ENCODE measurements at places on chromosomes 4 and X. TPM values are rescaled to one million over a fixed set of nuclear protein-coding genes. Genes with fewer than 3 reads are reported as not detected.
A peak's percentile ranks its signal among the peaks of the same experiment; 100 is the strongest.

GRCh38 chrX:52608961-52609360 is 45.7 kb downstream of the SSX7 start:
- no peak for DNase-seq
- no peak overlapping the region for H3K4me3 ChIP-seq
- no peaks in the 10 kb centered on the region for H3K4me1 ChIP-seq
- H3K27ac ChIP-seq: no peak overlapping the region
- H3K27me3 ChIP-seq: no peaks in the 10 kb centered on the region
- no peaks in the 10 kb centered on the region for H3K36me3 ChIP-seq

DNA sequence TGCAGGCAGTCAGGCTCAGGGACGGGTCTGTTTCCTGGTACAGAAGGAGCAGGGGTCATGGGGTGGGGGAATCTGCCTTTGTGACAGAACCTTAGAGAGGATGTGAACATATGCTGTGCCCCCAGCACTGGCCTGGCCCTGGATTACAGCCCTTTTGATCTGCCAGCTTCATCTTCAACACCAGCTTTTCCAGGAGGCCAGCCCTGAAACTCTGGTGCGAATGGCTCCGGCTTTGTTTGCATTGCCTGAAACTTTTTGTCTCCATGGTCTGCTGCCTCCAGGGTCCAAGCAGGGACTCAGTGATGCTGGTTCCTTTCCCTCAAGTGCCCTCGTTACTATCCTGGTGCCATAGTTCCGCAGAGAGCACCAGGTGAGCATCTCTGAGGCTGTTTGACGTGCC is 2.1 kb downstream of the CNGA2 start:
- DNase-seq: peak; percentile 30
- H3K27me3 ChIP-seq: no peaks in the 10 kb centered on the region
- H3K4me1 ChIP-seq: no peaks in the 10 kb centered on the region
- H3K36me3 ChIP-seq: no peaks in the 10 kb centered on the region

DNA sequence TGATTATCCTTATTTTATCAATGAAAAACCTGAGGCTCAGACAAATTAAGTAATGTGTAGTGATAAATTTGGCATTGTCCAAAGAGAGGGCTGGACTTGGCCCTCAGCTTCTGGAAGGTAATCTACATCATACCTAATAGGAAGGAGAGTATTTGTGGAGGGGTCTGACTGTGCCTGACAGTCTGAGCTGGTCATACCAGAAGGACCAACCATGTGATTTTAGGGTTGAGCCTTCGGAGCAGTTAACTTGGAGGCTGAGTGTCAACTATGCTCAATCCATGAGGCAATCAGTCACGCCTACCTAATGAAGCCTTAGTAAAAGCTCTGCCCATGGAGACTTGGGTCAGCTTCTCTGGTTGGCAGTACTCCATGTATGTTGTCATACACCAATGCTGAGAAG is 136.4 kb downstream of the CPE start:
- H3K27ac ChIP-seq: no peak overlapping the region
- no peak overlapping the region for H3K4me3 ChIP-seq
- DNase-seq: no peak
- H3K4me1 ChIP-seq: peaks cover 35% of the 10 kb centered on the region
- no peaks in the 10 kb centered on the region for H3K36me3 ChIP-seq
- H3K27me3 ChIP-seq: no peaks in the 10 kb centered on the region

CDS1 gene
- 0.27 TPM for total RNA-seq

ZNF595 gene
- total RNA-seq: 47.2 TPM

DNA sequence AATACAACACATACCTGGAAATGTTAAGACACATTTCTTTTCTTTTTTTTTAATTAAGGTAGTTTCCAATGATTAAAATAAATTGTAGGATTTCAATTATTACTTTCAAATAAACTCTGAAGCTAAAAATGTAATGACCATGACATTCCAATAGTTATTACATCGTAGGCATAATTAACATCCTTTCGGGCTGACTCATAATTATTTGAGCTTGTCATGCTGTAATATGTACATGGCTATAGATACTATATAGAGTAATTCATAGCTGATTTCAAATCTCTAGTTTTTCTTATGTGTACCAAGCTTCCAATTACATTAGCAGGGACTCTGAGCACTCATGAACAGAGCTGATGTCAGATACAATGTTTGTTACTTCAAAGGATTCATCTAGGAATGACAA is 125.7 kb upstream of the GABRG1 start:
- H3K4me3 ChIP-seq: no peak overlapping the region
- DNase-seq: no peak
- H3K27me3 ChIP-seq: no peaks in the 10 kb centered on the region
- H3K4me1 ChIP-seq: no peaks in the 10 kb centered on the region

GRCh38 chr4:40231316-40231863 is 34.6 kb downstream of the RHOH start:
- H3K4me3 ChIP-seq: no peak overlapping the region
- no peak overlapping the region for H3K27ac ChIP-seq
- H3K36me3 ChIP-seq: no peaks in the 10 kb centered on the region
- no peaks in the 10 kb centered on the region for H3K4me1 ChIP-seq
- DNase-seq: no peak

DNA sequence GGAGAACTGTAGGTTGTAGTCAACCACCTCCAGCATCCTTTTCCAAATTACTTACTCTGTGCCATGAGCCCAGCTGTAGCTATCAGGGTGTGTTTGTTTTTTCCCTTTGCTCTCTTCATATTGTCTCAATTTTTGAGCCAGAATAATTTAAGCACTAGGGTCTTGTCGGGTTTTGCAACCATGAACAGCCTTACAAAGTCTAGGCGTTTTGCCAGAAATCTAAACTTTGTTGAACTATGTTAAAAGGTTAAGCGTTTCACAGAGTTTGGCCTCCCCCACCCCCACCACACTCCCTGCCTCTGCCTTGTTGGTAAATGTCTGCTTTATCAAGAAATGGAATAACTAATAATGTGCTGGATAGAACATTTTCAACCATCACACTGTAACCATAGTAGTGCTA is 190.6 kb upstream of the TTC29 start:
- H3K4me1 ChIP-seq: no peaks in the 10 kb centered on the region
- no peaks in the 10 kb centered on the region for H3K36me3 ChIP-seq
- no peak for DNase-seq

GRCh38 chr4:86926435-86927086 is 8.2 kb upstream of the AFF1 start:
- no peaks in the 10 kb centered on the region for H3K4me1 ChIP-seq
- no peak overlapping the region for H3K27ac ChIP-seq
- no peaks in the 10 kb centered on the region for H3K36me3 ChIP-seq
- no peak overlapping the region for H3K4me3 ChIP-seq
- DNase-seq: no peak
- no peaks in the 10 kb centered on the region for H3K27me3 ChIP-seq

- H3K4me1 ChIP-seq: peaks cover 6% of the 10 kb centered on the region
- DNase-seq: no peak
- H3K27me3 ChIP-seq: no peaks in the 10 kb centered on the region
Measured at GRCh38 chr4:37645736-37646135, 40.4 kb downstream of the RELL1 start.

GRCh38 chr4:164304101-164304639 is 449.8 kb upstream of the SMIM31 start:
- H3K36me3 ChIP-seq: no peaks in the 10 kb centered on the region
- H3K4me3 ChIP-seq: no peak overlapping the region
- H3K27me3 ChIP-seq: no peaks in the 10 kb centered on the region
- DNase-seq: no peak
- no peaks in the 10 kb centered on the region for H3K4me1 ChIP-seq

KCTD8 gene
- total RNA-seq: 2.7 TPM

- no peaks in the 10 kb centered on the region for H3K27me3 ChIP-seq
- H3K4me1 ChIP-seq: peaks cover 8% of the 10 kb centered on the region
- peak overlapping the region; percentile 4 for H3K27ac ChIP-seq
- no peaks in the 10 kb centered on the region for H3K36me3 ChIP-seq
- no peak overlapping the region for H3K4me3 ChIP-seq
Measured at GRCh38 chrX:108362026-108362425, 76.2 kb downstream of the COL4A6 start.

GPRASP1 gene
- total RNA-seq: 25.7 TPM

DNA sequence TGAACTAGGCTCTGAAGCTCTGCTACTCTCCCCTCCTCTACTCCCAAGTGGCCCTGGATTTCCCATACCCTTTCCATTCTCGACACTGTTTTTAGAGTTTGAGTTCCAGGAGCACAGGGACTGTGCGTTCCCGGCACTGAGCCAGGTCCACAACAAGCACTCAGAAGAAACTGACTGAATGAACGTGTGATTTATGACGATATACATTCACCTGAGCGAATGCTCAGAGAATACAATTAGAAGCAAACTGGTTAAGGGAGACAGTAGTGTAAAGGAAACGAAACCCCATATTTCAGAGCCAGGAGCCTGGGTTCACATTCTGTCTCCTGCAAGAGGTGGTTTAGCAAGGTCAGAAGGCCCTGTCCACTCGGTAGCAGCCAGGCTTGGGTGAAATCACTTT is 1.4 kb upstream of the KIAA0232 start:
- no peak for DNase-seq
- no peaks in the 10 kb centered on the region for H3K27me3 ChIP-seq
- H3K36me3 ChIP-seq: no peaks in the 10 kb centered on the region

PRDX4 gene
- 67.0 TPM for total RNA-seq

DNA sequence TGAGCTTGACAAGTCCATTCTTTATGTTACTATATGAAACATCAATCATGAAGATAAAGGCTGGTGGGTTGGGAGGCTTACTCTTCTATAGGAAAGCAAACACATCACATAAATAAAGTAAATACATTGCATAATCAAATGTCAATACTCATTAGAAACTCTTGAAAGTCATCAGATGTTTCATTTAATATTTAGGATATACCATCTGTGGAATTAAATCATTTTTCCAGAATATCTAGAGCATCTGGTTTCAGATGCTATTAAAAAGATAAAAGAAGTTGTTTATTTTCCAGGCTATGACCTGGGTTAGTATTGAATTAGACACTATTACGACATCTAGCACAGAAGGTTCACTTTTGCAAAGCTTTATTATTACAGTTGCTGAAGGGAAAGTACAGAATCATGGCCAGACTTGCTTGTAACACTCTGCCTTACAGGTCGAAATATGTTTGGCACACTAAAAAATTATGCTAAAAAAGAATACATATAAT is 72.6 kb downstream of the METTL14 start:
- DNase-seq: no peak
- no peak overlapping the region for H3K4me3 ChIP-seq
- no peaks in the 10 kb centered on the region for H3K27me3 ChIP-seq
- peak overlapping the region; percentile 83 for H3K27ac ChIP-seq

ATOH1 gene
- not detected for total RNA-seq

- H3K4me1 ChIP-seq: no peaks in the 10 kb centered on the region
- H3K36me3 ChIP-seq: no peaks in the 10 kb centered on the region
- H3K27ac ChIP-seq: peak overlapping the region; percentile 40
- H3K4me3 ChIP-seq: no peak overlapping the region
- H3K27me3 ChIP-seq: no peaks in the 10 kb centered on the region
Measured at GRCh38 chrX:107701493-107702121, 73.3 kb downstream of the PRPS1 start.

SPARCL1 gene
- total RNA-seq: 1,005 TPM

Data from sigmoid colon (tissue), 7 donors.